Activated T-cell treated with anti-CD3 and anti-CD28 coated beads, Interleukin-2, amount 50 U/mL, for 4 hours (primary cell): ENCODE measurements at places on chromosomes 16 and 17.

- DNase-seq, result no peak
Measured at GRCh38 chr16:28027055-28027454, 36.5 kb downstream of the GSG1L start.

DNA sequence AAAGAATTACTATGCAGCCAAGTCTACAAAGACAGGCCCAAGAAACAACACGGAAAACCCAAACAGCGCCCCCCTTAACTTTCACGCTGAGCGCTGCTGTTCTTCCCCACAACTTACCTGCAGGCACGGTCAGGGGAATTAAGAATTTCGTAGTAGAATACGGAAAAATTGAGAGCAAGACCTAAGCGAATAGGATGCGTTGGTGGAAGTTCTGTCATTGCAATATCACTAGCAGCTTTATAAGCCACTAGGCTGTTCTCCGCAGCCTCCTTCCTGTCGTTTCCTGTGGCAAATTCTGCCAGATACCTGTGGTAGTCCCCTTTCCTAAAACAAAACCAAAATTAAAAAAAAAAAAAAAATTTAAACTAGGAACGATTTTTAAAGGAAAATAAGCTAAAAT lies 39.0 kb downstream of the YWHAE start:
- no peak for DNase-seq

DNA sequence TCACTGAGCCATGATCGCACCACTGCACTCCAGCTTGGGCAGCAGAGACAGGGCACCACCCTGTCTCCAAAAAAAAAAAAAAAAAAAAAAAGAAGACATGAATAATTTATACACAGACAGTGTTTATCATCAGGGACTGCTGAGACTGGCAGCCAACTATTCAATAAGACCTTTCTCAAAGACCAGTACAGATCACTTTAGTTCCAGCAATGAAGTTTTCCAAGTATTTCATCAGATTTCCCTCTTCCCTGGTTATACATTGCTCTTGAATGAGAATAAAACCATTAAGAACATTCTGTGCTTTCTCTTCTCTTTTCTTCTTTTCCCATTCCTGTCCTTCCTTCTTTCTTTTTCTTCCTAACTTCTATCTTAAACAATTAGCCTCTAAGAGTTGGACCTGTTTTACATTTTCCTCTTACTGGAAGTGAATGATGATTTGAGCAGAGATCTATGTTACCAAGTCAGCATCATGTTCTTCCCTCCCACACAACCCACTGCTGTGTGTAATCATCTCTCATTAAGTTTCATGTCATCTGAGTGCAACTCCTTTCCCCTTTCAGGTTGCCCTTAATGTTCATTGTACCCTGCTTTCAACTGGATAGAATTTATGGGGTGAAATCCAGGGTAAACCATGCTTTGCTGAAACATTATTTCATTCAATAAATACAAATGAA lies 35.9 kb upstream of the SMIM36 start:
- DNase-seq, result no peak

DNA sequence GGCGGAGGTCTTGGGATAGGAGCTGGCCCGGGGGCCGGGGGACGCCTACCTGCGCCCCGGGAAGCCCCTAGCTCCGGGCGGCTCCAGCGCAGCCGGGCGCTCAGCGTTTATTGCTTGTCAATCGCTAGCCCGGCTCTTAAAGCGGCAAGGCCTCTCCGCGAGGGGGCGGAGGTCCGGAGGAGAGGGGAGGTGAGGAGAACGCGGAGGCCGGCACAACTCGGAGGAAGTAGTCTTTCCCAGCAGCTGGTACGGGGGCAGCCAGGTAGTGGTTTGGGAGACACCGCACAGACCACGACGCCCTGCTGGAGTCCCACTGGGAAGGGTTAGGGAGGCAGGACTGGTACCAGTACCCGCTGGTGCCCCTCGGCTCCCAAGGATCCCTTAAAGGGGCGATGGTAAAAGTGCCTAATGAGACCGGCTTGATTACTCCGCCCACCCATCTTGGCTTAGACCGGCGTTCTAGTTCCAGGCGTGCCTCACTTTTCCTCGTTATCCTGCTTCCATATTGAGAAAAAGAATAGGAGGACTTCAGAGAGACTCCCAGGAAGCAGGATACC lies at the start of gene MPP2:
MPP2 (minus strand) TSS at position 112 of the 557 bp plus-strand sequence. CDS start 3,076 bp downstream, outside the sequence.
- peak; percentile 47 for DNase-seq

GRCh38 chr17:7807206-7807605 lies 26.8 kb upstream of the KDM6B start:
- DNase-seq, result no peak
